Mesothelial cell of epicardium (in vitro differentiated cells): ENCODE measurements at places on chromosomes 13 and 19. TPM values are rescaled to one million over a fixed set of nuclear protein-coding genes. Genes with fewer than 3 reads are reported as not detected.

The ERICH4 gene
- total RNA-seq, result not detected in 3 replicates

GRCh38 chr13:110251193-110251819 is 55.7 kb downstream of the COL4A1 start:
- H3K4me1 ChIP-seq, result peaks cover 53% of the 10 kb centered on the region
- no peak overlapping the region for H3K4me3 ChIP-seq
- peak overlapping the region; percentile 84 for H3K27ac ChIP-seq
- DNase-seq, result peak; percentile 36
- H3K36me3 ChIP-seq, result no peaks in the 10 kb centered on the region
- no peaks in the 10 kb centered on the region for H3K27me3 ChIP-seq

GRCh38 chr19:31347828-31348392 is 1.3 kb downstream of the TSHZ3 start:
- DNase-seq, result no peak
- H3K27me3 ChIP-seq, result peaks cover 41% of the 10 kb centered on the region
- H3K36me3 ChIP-seq, result peaks cover 8% of the 10 kb centered on the region

- no peak overlapping the region for H3K4me3 ChIP-seq
- no peak overlapping the region for H3K27ac ChIP-seq
- peaks cover 14% of the 10 kb centered on the region for H3K4me1 ChIP-seq
- H3K27me3 ChIP-seq, result no peaks in the 10 kb centered on the region
These were observed 4.6 kb upstream of the PNMA8A start for GRCh38 chr19:46475986-46476385.

GRCh38 chr13:100291624-100292023 is 202.7 kb downstream of the PCCA start:
- peaks cover 2% of the 10 kb centered on the region for H3K36me3 ChIP-seq
- no peak overlapping the region for H3K27ac ChIP-seq
- DNase-seq, result no peak
- H3K4me3 ChIP-seq, result no peak overlapping the region

- no peak overlapping the region for H3K4me3 ChIP-seq
- no peak overlapping the region for H3K27ac ChIP-seq
- DNase-seq, result no peak
- H3K4me1 ChIP-seq, result no peaks in the 10 kb centered on the region
- no peaks in the 10 kb centered on the region for H3K27me3 ChIP-seq
These were observed 8.2 kb downstream of the CCNE1 start for GRCh38 chr19:29819986-29820385.

- no peak overlapping the region for H3K4me3 ChIP-seq
- peaks cover 3% of the 10 kb centered on the region for H3K27me3 ChIP-seq
- no peaks in the 10 kb centered on the region for H3K4me1 ChIP-seq
- H3K27ac ChIP-seq, result no peak overlapping the region
- DNase-seq, result no peak
These were observed 25.2 kb upstream of the IGSF23 start for GRCh38 chr19:44587963-44588770.

GRCh38 chr19:6873708-6874431 is 13.5 kb upstream of the ADGRE1 start:
- no peaks in the 10 kb centered on the region for H3K4me1 ChIP-seq
- no peak overlapping the region for H3K4me3 ChIP-seq
- no peaks in the 10 kb centered on the region for H3K36me3 ChIP-seq
- no peak for DNase-seq

The SLITRK5 gene
- total RNA-seq, result 2.3 to 2.7 TPM (median 2.4 TPM) in 3 replicates

The TNFRSF19 gene
- 38.3 to 43.5 TPM (median 40.3 TPM) in 3 replicates for total RNA-seq

DNA sequence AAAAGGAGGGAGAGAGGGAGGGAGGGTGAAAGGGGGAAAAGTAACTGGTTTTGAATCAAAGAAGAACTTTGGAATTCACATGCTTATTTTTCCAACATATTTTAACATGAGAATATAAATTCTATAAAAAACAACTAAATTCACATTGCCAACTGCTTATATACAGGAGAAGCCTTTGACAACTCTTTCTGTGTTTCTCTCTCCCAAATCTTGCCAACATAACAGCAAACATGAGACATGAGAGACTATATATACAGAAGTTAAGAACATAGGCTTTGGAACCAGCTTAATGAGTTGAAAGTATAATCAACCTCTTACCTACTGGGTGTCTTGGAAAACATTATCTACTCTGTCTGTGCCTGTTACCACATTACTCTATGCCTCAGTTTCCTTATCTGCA is 493.3 kb downstream of the RFC3 start:
- H3K36me3 ChIP-seq, result no peaks in the 10 kb centered on the region
- no peak overlapping the region for H3K4me3 ChIP-seq
- no peak for DNase-seq
- peaks cover 13% of the 10 kb centered on the region for H3K4me1 ChIP-seq

The KIR3DL2 gene
- not detected in 3 replicates for total RNA-seq

- peak; percentile 94 for DNase-seq
- peaks cover 18% of the 10 kb centered on the region for H3K4me1 ChIP-seq
- peak within 1 kb of the TSS; percentile 98 for H3K27ac ChIP-seq
- H3K36me3 ChIP-seq, result peaks cover 20% of the 10 kb centered on the region
- H3K27me3 ChIP-seq, result no peaks in the 10 kb centered on the region
These were observed at the start of gene ZNF627 for GRCh38 chr19:11597202-11598102. ZNF627 (plus strand) TSS chr19:11597483; CDS start chr19:11597628, 145 bp downstream.

DNA sequence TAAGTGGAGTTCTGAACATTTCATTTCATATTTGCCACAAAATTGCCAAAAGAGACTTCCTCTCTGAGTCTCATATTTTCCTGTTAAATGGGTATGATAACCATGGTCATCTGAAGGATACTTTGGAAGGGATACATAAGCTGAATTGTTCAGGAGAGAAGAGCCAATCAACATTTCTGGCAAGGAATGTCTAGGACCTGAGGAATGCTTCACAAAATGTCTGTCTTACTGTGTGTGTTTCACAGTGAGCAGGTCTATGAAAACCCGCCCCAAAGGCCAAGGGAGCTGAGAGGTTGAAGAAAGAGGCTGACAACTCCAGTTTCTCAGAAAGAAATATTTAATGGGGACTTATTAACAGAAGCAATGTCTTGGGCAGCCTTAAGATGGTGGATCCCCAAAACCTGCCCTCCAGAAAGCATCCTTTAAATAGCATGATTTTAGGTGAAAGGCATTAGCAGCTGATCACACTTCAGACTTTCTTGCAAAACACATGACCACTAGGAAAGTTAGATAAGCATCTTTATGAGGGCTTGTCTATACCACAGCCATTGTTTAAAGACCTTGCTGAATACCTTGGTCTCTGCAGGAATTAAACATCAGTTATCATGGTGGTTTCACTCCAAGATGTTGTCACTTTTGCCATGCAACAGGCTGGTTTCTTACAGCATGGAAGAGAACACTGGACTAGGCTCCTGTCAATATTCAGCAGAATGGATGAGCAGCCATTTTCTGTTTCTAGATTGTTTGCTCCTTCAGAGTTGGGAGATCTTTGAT is 78.9 kb downstream of the TNFSF11 start:
- H3K36me3 ChIP-seq, result no peaks in the 10 kb centered on the region
- no peak for DNase-seq
- peaks cover 4% of the 10 kb centered on the region for H3K27me3 ChIP-seq
- no peak overlapping the region for H3K27ac ChIP-seq

GRCh38 chr19:2462635-2463421 is 6.1 kb upstream of the LMNB2 start:
- H3K36me3 ChIP-seq, result no peaks in the 10 kb centered on the region
- H3K27me3 ChIP-seq, result no peaks in the 10 kb centered on the region
- H3K4me3 ChIP-seq, result peak overlapping the region; percentile 74
